ENCODE measurements at places on chromosomes 6 and 20.

- no peak for DNase-seq
Observed at GRCh38 chr6:48667797-48668196, 556.8 kb upstream of the PTCHD4 start.

GRCh38 chr6:155384321-155384952 is 70.2 kb upstream of the TFB1M start:
- no peak for DNase-seq

GRCh38 chr20:32709632-32710121 is 33.6 kb downstream of the COMMD7 start:
- no peak for DNase-seq

- DNase-seq: no peak
Observed at GRCh38 chr20:23189341-23189740, 103.2 kb upstream of the CD93 start.

DNA sequence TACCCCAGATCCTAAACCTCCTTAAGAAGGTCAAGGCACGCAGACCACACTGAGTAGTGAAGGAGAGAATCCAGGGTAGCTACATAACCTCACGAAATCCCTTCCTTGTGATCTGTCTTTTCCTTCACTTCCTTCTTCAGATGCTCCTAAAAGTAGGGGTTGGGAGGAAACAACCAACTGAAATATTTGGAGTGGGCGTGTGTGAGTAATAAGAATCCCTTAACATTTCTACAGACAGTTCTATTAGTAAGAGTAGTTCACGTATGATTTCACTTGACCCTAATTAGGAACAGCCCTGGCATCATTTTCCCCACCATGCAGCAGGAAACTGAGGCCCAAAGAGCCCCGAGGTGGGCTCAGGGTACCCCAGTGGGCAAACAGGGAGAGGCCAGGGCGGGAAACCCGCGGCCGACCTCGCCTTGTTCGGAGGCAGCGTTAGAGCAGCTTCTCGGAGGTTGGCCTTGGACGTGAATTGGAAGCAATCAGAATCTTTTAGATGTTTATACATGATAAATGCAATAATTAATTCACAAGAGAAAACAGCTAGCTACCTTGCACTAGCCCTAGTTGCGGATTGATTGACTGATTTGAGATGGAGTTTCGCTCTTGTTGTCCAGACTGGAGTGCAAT is 859 bp upstream of the RAE1 start:
- DNase-seq: no peak

DNA sequence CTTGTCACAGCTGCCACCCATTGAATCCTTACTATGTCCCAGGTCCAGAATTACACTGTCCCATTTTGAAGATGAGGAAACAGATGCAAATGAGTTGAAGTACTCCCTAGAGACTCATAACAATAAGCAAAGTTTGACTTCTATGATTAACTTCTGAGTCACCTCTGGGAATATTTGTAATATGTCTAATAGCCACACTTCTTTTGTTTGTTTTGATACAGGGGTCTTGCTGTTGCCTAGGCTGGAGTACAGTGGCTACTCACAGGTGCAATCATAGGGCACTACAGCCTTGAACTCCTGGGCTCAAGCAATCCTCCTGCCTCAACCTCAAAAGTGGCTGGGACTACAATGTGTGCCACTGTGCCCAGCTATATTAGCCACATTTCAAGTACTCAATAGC is 11.4 kb upstream of the SOX12 start:
- no peak for DNase-seq

GRCh38 chr20:51660672-51661608 is 107.2 kb downstream of the ATP9A start:
- DNase-seq: no peak

DNA sequence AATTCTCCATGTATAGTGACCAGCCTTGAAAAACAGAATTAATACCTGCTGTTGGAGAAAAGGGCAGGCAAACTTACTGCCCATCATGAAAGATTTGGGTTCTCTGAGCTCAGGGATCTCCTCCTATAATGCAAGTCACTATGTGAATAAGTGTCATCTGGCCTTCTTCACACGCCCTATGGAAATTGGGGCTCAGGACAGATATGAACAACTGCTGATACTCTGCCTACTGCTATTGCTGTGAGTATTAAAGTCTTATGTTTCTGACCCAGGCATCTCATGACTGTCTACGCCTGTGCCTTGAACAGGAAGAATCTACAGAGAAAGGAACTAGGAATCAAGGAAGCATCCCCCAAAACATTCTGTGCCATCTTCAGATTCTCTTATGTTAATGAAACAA is 226.1 kb downstream of the SOD2 start:
- no peak for DNase-seq

GRCh38 chr6:106334646-106335448 is 9.3 kb upstream of the ATG5 start:
- no peak for DNase-seq

- no peak for DNase-seq
Observed at GRCh38 chr20:61253264-61253639, 1.2 kb downstream of the CDH4 start.

DNA sequence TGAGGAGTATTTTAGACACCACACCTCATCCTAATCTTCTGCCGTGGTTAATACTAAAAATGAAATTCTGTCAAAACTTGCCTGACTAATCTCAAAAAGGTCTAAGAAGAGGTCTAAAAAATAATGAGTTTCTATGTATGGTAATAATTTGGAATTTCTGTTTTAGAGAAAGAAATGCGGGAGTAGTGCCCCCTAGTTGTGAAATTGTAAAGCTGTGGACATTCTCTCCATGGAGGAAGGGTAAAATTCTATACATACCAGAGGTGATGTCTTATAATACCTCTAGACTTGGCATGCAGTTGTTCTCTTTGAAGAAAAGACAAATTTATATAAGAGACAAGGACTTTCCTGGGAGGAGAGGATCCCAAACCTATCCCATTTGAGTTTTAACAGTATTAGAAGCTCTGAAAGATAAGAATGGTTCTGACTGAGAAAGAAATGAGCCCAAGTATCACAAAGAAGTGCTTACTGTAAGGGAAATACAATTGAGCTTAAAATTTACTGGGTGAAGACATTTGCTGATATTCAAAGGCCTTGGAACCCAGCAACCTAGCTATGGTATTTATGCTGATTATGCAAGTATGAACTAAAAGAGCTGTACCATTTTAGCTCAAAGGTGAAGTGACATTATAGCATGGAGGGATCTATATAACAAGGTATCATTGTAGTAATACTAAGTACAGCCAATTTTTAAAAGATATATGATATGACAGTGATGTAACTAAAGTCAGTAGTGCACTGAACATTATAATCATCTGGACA is 5.1 kb upstream of the EPHA7 start:
- DNase-seq: no peak

DNA sequence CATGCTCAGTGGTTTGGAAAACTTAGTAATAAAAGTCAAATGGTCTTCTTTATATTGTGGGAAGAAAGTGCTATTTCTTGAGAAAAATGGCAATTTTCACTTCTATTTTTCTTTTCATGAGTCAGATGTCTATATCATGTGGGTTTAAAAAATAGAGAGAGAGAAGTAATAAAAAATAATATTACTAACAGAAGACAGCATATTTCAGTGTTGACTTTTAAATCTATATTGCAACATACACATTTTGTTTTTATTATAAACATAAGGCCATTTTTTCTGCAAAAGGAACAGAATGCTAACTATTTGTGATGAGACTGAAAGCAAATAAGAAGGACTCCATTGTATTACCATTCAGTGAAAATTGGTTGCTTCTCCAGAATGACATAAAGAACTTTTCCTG is 135.1 kb upstream of the CNR1 start:
- no peak for DNase-seq

GRCh38 chr6:32254761-32255198 is 30.9 kb upstream of the NOTCH4 start:
- no peak for DNase-seq

DNA sequence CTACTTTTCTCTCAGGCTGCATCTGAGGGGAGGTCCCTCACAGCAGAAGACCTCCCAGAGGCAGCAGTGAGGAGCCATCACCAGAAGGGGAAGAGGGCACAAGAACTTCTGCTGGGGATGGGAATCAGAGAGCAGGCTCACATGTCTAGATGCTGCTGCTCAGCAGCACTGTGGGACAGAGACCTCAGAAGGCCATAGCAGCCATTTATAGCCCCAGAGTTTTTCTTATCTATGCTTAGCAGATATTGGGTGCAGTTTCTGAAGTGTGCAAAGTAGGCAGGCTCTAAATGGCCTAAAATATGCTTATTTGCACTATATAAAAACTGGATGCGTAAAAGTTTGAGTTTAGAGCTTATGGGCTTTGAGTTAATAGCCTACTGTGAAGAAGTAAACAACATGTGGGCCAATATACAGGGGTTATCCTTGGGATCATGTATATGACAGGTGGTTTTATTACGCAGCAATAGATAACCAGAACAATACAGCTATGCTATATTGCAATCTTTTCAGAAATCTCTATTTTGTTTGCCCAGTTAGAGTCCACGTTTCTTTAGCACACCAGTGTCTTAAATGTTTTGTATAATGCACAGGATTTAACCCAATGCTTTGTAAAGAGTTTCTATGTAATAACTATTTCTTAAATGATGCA is 60.2 kb upstream of the TMEM244 start:
- DNase-seq: no peak

- no peak for DNase-seq
Observed at GRCh38 chr6:2454180-2454579, 208.8 kb upstream of the GMDS start.

GRCh38 chr20:26135325-26136110 is 438.9 kb upstream of the ZNF337 start:
- DNase-seq: no peak

GRCh38 chr6:40485300-40485699 is 101.9 kb downstream of the LRFN2 start:
- no peak for DNase-seq

DNA sequence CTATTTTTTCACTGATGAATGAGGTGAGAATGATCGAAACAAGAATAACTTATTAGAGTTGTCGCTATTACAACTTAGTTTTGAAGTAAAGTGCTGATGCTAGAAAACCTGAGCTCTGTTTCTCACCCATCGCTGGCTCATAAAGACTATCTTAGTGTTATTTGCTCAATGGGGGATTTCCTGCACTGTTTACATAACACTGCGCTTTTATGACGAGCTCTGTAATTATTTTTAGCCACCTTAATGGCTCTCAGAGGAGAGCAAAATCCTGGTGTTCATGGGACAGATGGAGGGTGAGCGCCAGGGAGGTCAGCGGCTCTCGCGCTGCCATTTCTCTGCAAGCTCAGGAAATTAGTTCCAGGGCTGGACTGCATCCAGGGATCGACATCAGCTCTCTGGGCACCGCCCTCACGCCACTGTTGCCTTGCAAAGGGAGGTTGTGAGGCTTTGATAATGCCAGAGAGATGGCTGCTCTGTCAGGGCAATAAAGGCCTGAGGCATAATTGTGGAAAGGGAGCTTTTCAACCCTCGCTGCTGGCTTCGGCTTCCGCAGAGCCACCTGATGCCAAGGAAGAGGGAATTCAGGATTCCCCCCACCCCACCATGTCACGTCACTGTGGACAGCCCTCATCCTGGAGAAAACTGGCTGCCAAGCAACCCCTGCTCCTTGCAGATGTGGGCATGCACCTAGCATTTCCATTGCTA is 72.0 kb downstream of the DACT2 start:
- peak; percentile 28 for DNase-seq

DNA sequence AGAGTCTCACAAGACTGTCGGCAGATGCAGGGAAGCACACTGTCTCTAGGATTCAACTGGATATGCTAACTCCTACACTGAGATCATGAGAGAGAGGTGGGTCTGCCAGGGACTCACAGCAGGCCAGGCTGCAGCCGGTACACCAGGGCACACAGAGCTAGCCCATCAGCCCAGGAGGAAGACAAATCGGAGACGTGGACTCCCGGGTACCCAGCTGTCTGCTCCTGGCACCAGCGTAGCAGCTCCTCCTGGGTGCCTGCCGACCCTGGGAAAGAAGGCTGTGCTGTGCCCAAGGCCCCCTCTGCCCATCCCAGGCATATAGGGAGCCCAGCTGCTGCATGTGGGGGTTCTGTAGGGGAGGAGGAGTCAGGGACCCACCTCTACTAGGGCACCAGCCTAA is 7.0 kb downstream of the MICAL1 start:
- DNase-seq: no peak

DNA sequence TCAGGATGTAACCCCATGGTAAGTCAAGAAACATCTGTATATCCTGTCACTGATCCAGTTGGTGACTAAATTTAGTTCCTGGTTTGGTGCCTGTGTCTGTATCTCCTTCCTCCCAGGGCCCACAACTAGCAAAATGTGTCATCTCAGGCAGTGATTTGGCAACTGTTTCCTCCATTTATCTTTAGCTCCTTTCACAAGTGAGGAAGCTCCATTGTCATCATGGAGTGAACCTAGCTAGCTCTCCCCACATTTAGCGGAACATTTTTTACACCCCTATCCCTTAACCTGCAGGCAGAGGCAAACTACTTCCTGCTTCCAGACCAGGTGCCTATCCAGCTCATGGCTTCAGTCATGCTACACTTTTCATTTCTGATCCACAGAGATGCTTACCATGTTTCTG is 99.5 kb downstream of the IPCEF1 start:
- no peak for DNase-seq

GRCh38 chr20:31664696-31665354 is 27.1 kb downstream of the COX4I2 start:
- no peak for DNase-seq

GRCh38 chr20:57620274-57620990 is at the start of gene ZBP1:
ZBP1 (minus strand) TSS chr20:57620426; CDS start chr20:57620295, 131 bp downstream.
- no peak for DNase-seq

DNA sequence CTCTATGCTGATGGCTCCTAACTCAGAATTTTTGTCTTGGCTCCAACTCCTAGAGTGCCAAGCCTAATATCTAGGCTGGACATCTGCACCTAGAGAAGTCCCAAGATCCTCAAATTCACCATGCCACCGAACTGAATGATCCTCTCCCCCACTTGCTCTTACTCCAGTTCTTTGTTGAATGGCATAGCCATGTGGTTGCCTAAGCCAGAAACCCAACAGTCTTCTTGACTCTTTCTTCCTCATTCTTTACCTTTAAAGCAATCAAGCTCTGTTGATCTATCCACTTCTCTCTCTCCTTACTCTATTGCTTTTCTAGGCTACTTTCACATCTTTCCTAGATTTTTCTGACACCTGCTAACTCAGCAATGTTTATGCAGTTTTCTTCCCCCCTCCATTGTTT is 126.5 kb upstream of the FOXO3 start:
- no peak for DNase-seq

DNA sequence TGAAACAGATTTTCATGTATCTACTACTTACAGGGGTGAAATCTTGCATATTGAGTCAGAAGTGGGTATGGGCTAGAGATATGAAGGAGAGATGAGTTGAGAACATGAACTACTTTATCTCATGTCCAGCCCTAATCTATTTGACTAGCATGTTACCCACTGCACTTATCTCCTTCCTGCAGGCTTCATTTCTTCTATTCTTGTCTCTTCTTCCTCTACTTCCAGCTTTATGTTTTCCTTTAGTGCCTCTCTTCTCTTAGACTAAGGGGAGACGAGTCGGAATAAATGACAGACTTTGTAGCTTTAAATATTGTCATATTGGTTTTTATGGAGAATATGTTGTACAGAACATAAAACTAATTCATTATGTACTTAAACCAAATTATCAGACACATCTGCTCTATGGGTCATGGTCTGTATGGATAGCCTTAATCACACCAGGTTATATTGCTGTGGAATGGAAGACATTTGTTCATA is 5.3 kb downstream of the RAB32 start:
- no peak for DNase-seq

- no peak for DNase-seq
Observed at GRCh38 chr6:12882761-12883290, 166.3 kb downstream of the PHACTR1 start.

GRCh38 chr6:129599467-129599866 is 110.5 kb downstream of the ARHGAP18 start:
- DNase-seq: no peak

GRCh38 chr6:31405996-31406395 is 2.6 kb downstream of the MICA start:
- DNase-seq: no peak

GRCh38 chr20:62916703-62917476 is 9.4 kb downstream of the DIDO1 start:
- no peak for DNase-seq

Measured in NCI-H2081 treated with DMSO at 0.1 percent for 48 hours (cell line).